ENCODE measurements at places on chromosomes 13 and 19.

DNA sequence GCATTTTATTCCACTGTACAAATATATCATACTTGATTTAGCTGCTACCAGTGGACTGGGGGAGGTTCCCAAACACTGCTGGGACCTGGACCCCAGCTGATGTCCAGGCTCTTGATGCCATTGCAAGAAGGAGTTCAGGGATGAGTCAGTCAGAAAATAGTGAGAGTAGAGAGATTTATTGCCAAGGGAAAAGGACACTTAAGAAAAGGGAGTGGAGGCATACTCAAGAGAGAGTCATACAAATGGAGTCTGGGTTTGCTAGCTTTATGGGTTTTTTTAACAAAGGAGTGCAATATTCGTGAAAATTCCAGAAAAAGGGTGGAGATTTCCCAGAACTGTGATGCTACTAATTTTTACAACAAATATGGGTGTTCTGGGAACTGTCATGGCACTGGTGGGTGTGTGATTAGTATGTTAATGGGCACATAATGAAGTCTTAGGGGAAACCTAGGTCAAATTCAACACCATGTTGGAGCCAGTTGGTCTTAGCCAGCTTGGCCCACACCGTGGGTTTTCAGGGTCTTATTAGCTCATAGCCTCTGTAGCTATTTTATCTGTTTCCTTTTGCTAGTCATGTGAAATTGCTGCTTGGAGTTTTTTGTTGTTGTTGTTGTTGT lies 36.2 kb downstream of the GPC6 start:
- DNase-seq: no peak

DNA sequence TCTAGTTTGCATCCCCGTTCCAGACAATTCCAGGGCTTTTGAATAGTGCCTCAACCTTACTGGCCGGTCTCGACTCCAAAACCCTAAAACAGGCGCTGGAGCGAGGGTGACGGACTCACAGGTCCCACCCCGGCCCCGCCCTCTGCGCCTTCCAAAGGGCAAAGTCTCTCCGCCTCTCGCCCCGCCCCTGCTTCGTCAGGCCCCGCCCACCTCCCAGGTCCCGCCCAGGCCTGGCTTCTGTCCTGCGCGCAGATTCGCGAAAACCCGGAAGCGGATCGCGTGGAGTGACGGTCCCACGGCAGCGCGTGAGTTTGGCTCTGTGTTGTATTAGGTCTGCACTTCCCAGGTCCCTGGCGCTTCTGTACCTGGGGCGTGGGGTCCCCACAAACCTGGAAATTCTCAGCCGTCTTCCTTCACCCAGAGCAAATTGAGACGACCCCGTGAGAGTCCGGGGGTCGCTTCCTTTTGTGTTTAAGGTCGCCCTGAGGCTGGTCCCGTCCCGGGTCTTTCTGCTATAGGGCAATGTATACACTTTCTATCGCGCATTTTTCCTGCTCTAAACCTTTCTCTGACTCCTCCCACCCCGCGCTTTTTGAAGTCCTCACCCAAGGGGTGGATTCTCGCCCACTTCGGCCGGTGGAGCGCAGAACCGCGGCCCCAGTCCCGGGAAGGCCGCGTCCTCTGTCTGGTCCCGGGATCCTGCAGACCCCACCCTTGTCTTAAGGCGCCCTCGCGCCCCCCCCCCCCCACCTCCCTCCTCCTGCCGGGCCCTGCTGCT lies at the start of gene ZNF813:
ZNF813 (plus strand) TSS at position 249 of the 778 bp plus-strand sequence. CDS start 16,090 bp downstream, outside the sequence.
- peak; percentile 98 for DNase-seq

GRCh38 chr19:41426952-41427646 lies at the start of gene B3GNT8:
Gene B3GNT8, minus strand, starts transcription at chr19:41427374. Its CDS starts 596 bp downstream, at chr19:41426778.
- DNase-seq: peak; percentile 68

DNA sequence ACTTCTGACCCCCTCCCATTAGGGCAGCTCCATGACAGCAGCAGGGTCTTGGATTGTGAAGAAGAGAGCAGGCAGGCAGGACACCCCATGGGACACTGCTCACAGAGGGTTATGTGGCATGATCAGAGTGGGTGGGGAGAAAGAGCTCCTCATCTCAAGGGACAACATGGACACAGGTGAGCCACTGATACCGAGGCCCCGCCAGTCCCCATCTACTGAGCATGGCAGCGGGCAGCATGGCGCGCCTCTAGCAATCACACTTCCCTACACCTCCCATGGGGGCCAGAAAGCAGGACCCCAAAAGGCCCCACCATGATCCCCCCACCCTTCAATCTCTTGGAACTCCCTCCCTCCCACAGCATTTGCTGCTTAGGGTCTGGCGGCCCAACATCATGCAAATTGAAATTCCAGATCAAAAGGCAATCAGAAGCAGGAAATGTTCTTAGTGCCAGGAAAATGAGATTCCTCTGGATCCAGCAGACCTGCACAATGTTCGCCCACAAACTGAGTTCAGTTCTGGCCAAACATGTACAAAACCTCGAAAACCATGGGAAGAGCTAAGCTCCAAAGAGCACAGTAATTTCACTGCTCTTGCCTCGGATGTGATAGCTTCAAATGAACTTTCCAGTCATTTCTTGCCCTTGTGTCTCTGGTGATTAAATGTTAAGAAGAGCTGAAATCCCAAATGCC lies 14.8 kb downstream of the DOCK9 start:
- DNase-seq: no peak
